Activated naive CD4-positive, alpha-beta T cell (primary cell): ENCODE measurements at places on chromosomes 2 and 18.

DNA sequence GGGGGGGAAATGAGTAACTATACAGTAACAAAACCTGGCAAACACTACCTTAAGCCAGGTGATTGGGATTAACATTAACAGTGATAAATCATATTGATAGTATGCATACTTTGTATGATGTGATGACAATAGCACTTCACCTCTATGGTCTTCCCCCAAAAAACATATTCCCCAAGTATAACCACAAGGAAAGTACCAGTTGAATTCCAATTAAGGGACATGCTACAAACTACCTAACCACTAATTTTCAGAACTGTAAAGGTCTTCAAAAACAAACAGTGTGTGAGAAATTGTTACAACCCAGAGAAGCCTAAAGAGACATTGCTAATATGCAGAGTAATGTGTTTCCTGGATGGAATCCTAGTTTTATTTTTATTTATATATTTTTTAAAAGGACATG is 152.4 kb downstream of the ZRANB3 start:
- no peak for DNase-seq

DNA sequence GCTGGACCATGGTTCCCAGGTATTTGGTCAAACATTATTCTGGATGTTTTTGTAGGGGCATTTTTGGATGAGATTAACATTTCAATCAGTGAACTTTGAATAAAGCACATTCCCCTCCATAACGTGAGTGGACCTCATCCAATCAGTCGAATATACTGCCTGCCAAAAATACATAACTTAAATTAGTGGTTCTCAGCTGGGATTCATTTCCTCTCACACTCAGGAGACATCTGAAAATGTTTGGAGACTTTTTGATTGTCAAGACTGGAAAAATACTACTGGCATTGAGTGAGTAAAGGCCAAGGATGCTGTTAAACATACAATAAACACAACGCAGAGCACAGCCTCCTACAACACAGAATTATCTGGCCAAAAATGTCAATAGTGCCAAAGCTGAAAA is 198.2 kb downstream of the MYO1B start:
- DNase-seq, result no peak

- no peak for DNase-seq
Measured at GRCh38 chr2:11019614-11020013, 107.9 kb downstream of the KCNF1 start.

GRCh38 chr2:28927878-28928277 is 33.4 kb downstream of the WDR43 start:
- no peak for DNase-seq

- DNase-seq, result no peak
Measured at GRCh38 chr18:25832001-25832604, 258.3 kb downstream of the SS18 start.

GRCh38 chr2:153214337-153214736 is 264.2 kb downstream of the RPRM start:
- no peak for DNase-seq

DNA sequence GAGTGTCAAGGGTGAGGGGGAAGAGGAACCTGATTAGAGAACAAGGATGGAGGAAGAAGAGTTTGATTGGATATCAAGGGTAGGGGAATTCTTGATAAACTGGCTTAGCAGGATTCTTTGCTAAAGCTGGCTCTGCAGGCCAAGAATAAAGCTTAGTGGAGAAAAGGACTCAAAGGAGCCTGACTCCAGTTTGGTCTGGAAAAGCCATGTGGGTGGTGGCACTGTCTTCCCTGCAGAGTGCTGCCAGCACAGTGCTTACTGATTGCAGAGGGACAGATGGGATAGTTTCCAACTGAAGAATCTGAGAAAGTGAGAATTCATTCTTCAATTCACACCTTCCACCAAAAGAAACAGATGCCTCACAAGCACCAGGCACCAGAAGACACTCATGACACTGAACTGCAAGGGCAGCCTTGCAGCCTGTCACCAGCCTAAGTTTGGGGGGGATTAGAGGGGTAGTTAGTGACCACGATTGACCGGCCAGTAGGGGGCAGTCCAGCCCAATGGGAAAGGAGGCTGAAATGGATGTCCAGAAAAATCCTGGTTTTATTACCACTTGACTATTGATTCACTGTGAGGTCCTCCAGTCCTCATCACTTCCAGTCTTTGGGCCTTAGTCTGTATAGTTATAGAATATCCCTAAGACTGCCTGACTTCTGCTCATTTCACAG is 334.5 kb downstream of the SMAD2 start:
- no peak for DNase-seq

- DNase-seq, result no peak
Measured at GRCh38 chr18:6962571-6963451, 154.8 kb downstream of the LAMA1 start.

DNA sequence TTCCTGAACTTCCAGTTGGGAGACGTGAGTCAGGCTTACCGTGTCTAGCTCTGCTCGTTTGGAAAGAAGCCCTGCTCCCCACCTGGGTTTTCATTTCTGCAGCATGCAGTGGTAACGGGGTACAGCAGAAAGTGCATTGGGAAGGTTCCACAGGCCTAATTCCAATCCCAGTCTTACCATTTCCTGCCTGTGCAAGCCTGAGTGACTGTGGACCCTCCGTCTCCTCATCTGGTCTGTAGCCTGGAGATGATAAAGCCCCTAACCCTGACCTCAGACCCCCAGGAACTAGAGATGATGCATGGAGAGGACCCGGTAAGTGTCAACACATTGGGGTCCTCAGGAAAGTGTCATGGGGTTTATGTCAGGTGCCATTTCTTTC is 5.8 kb upstream of the PSD4 start:
- no peak for DNase-seq

- DNase-seq, result peak; percentile 26
Measured at GRCh38 chr2:234292205-234292961, 204.5 kb downstream of the ARL4C start.

DNA sequence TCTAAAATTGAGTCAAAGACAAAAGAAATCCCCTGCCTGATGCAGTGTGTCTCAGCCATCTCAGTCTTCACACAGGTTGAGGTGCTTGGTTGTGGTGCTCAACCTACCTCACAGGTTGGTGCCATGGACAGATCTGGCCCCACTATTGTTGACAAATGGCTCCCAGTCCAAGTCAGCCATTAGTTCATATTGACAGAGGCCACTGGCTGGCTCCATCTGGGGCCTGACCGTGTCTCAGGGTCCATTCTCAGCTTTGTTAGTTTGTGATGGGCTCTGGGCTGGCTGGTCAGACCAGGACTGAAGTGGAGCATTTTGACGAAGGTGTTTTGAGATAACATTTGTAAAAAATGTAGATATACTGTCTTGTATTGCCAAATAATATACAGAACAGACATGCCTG is 36.9 kb downstream of the MRPL33 start:
- DNase-seq, result no peak

GRCh38 chr2:207734264-207734635 is 22.8 kb downstream of the CCNYL1 start:
- DNase-seq, result no peak

DNA sequence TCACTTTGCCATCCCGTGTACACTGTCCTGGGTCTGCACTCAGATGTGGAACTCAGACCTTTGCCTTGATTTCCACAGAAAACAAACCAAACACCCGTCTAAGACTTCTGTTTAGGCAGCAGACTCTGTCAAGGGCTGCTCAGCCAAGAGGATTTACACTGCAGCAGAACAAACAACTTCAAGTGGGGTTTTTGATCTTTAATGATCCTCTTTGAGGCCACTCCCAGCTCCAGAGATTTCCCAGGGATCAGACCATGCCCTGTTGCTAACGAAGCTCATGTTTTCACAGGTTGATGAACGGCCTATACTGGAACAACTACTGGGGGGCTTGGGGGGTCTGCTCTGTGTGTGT is 52.5 kb upstream of the LGALSL start:
- no peak for DNase-seq

DNA sequence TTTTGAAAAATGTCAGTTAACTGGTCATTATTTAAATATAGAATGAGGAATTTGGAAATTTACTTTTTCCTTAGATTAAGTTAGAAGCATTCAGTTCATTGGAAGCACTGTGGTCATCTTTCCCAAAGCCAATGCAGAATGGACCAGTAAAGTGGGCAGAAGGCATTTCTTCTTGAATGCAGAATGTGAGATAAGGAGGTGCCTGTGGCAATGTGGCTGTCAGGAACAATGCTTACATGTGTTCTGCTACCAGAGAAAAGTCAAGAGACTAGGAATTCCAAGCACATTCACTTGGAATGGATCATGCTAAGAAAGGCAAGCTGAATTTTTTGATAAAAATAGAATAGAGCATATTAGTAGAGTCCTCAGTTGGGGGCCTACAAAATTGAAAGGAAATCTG is 295.0 kb upstream of the KCNH7 start:
- DNase-seq, result no peak

DNA sequence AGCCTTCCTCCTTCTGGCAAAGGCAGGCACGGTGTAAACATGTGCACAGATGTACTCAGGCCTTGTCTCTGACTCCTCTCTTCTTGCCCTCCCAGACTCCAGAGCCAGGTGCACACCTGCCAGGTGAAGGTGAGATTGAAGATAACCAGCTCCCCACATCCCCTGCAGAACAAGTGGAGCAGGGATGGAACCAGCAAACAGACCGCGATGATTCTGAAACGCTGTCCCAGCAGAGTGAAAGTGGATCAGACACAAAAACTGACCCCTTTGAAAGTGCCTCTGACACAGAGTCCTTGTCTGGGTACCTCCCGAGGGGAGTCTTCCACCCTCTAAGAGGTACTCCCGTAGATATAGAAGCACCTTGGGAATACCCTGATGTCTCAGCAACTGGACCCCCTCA is 77.2 kb downstream of the ARHGEF4 start:
- no peak for DNase-seq

DNA sequence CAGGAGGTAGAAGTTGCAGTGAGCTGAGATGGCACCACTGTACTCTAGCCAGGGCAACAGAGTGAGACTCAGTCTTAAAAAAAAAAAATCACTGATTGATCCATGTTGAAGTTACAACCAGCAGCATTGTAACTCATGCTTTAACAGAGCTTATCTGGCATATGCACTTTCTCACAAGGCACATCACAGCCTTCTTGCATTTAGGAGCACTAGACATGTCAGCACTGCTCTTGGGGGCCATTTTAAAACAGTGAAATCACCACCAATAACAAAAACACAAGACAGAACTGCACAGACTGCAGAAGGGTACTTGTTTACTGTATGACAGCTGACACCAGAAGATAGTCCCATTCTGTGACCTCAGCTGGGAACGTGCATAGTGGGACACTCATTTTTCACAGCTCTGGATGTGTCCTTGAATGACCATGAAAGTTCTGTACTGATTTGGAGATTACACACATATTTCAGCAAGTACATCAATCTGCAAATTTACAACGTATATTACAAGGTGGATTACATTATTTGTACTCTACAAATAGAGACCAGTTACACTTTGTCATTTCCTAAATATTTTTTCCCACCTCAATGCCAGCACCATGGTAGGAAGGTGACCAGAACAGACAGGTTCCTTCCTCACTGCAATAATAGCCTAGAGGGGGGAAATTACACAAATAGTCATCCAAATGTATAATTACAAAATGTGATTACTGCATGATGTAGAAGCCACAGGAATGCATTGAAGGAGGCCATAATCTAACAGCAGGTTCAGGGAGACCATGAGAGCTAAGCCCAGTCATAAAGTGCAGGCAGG is 35.1 kb downstream of the CCBE1 start:
- no peak for DNase-seq

DNA sequence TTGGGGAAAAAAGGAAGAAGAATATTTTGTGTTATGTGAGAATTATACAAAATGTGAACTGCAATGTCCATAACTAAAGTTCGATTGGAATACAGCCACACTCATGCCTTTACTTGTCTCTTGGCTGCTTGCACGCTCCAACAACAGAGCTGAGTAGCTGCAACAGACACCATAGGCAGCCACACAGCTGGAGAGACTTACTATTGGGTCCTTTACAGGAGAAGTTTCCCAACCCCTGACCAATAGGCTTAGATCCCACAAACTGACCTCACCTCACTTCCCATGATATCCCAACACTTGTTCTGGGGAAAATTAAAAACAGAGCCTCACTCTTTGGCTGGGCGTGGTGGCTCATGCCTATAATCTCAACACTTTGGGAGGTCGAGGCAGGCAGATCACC is 213.8 kb downstream of the SH3BP4 start:
- no peak for DNase-seq

GRCh38 chr2:48515513-48515985 is 14.4 kb upstream of the STON1 start:
- DNase-seq, result no peak

GRCh38 chr2:204989877-204990276 is 444.6 kb downstream of the PARD3B start:
- DNase-seq, result no peak

DNA sequence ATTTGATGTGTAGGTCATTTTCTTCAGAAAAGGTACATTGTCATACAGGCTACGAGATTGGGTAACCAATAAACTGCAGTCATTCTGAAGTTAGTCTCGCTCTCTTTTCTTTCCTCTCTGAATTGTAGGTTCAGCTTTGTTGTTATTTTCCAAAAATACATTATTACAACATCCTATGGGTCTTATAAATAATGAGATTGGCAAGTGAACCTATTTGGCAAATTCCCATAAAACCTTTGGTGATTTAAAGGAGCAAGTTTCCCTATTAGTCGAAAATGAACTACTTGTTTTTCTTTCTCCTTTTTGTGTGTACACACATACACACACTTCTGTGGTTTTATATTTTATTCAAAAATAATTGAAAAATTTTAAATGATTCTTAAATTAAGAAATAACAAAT is 67.0 kb downstream of the ARHGAP28 start:
- DNase-seq, result no peak

DNA sequence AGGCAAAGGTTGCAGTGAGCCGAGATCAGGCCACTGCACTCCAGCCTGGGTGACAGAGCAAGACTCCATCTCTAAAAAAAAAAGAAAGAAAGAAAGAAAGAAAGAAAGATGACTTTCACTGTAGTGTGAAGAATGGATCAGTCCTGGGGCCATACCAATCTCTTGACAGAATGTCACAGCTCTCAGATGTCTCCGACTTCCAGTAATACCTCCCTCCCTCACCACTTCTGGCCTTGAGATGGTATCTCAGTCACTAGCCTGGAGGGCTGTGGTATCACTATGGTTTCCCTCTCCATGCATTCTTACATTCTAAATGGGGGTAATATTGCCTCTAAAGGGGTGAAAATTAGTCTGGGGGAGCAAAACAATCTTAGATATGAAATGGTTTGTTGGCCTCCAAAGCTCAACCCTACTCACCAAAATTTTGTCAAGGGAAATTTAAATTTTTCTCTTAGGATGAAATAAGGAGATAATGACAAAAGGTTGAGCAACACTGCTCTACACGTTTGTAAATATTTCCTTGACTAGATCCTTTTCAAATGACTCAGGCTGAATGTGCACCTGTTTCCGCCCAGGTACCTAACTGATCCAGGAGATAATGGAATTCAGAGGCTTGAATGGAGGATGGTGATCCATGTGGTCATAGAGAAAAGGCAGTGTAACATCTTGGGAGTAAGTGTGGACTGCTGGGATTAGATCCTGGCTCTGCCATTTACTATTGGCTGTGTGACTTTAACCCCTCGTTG is 19.9 kb upstream of the SPRED2 start:
- no peak for DNase-seq

GRCh38 chr2:204664708-204665121 is 119.4 kb downstream of the PARD3B start:
- no peak for DNase-seq

GRCh38 chr2:1515073-1515430 is 101.8 kb downstream of the TPO start:
- DNase-seq, result no peak
